Putamen (tissue), 1 donor: ENCODE measurements at places on chromosomes 2 and 18.
A peak's percentile ranks its signal among the peaks of the same experiment; 100 is the strongest.

- no peak for DNase-seq
Measured at GRCh38 chr2:207236156-207236935, 70.6 kb upstream of the KLF7 start.

DNA sequence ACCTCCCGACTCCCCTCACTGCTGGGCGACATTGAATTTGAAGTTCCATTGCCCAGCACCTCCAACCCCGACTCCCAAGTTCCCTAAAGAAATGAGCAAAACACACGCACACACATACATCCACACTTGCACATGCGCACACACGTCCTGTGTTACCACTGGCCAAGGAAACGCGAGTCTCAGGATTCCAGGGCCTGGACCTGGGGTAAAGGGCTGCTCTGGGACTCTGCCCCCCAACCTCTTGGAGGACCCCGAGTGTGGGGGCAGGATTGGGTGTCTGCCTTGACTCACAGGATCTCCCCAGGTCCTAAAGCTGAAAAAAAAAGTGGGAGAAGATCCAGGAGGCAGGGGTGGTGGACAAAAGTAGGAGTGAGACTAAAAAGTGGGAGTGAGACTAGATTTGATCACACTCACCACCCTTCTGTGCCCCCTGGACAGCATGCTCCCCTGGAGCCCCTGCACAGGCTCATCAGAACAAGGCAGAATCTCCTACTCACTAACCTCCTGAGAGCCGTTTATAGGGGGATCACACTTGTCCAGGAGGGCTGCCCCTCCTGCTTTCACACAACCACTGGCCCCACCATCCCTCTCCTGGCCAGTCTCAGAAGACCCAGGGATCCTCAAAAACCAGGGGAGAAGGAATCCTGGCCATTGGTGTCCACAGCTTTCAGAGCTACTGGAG is 202.2 kb downstream of the TNS1 start:
- DNase-seq = no peak

DNA sequence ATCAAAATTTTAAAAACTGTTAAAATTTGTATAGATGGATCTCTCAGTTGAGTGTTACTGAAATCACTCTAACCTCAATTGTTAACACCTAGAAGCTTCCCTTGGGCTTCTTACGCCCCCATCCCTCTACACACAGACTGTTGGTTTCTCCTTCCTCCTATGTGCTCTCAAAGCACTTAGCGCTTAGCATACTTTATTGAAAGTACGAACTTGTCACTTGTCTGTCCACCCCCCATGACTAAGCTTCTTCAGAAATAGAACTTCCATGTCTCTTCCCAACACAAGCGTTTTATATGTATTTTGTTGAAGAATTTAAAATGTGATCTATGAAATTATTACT is 441 bp downstream of the MPHOSPH10 start:
- peak; percentile 24 for DNase-seq

DNA sequence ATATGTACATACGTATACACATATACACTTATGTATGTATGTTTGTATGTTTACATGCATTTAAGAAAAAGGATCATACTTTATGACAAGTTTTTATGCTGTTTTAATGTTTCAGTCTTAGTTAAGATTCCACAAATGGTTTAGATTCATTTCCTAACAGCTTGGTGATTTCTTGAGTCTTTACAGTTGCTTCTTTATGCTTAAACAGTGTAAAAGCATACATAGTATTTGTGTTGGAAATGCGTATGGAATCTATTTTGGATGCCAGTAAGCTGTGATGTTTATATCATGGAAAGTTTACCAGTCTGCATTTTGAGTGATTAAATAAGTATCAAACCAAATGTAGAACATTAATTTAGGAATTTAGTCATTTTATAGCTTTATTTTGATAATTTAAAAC is 55.4 kb downstream of the AGFG1 start:
- DNase-seq = no peak

DNA sequence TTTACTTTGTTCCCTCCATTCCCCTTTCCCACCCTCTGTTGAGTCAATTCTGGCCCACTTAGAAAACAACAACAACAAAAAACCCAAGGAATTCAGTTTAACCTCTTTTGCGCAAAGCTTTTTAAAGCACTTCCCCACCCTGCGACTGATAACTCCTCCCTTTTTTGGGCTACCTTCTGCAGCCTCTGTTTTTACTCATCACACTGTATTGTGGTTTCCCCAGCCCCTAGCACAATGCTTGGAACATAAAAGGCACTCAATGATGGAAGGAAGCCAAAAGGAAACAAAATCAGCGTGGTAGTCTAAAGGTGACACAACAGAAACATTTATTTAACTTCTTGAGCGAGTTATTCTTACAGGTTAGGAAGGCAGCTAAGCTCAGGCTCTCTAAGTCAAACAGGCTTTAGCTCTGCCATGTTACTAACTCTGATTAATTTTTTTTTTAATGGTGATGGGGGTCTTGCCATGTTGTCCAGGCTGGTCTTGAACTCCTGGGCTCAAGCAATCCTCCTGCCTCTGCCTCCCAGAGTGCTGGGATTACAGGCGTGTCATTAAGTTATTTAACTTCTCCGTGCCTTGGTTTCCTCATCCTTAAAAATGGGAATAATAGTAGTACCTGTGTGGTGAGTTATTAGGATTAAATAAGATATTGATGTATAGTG is 1.3 kb downstream of the CEP68 start:
- no peak for DNase-seq

DNA sequence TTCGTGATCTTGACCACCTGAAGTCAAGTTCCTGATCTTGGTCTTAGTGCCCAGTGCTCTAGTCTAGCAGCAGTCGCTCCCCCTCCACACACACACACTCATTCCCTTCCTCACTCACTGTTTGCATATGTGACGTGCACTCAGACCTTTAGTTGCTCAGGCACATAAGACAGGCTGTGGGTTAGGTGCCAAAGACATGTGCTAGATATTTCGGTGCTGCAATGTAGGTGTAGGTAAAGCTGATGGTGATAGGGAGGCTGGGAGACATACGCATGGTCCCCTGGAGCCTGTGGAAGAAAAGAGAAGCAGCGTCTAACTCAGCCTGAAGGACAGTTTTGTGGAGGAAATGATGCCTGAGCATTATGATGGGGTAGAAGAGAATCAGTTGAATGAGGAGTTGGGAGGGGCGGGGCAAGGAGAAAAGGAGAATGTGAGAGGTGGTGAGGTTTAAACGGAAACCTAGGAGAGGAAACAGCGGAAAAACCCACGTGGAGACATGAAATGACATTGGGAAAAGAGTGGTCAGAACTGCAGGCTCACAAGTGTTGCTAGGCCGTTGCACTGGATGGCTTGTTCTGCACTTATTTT is 3.8 kb downstream of the TTC39C start:
- DNase-seq = no peak

DNA sequence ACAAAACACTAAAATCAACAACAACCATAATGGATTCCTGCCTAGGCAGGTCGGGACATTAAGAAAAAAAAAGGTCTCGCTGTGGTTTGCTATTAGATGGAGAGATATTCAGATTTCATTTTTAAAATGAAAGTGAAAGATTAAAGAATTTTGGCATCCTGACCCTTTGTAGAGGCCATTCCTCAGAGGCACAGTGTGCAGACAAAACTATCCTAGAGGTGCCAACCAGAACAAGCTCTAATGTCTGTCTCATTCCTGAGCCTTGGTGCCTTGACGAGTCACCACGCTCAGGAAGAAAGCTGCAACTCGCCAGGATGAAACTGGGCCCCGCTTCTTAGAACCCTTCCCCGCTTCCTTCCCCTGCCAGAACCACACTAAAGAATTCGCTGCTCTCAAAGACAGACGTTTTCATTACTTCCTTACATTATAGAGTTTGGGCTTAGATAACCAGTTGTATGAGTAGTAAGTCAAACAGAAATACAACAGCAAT is 156.0 kb downstream of the TGIF1 start:
- no peak for DNase-seq

DNA sequence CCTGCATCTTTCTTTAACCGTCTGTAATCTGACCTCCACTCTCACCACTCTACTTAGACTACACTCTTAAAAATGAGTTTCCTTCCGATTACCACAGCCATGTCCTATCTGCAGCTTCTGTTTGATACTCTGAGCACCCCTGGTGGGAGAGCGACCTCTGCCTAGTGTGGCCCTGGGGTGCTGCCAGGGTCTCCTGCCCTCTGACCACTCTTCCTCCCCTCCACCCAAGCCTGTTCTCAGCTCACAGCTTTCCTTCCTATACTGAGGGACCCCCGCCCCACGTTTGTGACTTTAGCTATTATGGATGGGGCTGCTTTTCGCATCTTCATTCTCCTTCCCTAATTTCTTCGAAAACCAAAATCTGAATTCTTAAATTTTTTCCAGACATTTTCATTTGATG is 132.7 kb downstream of the KCTD1 start:
- DNase-seq = no peak

DNA sequence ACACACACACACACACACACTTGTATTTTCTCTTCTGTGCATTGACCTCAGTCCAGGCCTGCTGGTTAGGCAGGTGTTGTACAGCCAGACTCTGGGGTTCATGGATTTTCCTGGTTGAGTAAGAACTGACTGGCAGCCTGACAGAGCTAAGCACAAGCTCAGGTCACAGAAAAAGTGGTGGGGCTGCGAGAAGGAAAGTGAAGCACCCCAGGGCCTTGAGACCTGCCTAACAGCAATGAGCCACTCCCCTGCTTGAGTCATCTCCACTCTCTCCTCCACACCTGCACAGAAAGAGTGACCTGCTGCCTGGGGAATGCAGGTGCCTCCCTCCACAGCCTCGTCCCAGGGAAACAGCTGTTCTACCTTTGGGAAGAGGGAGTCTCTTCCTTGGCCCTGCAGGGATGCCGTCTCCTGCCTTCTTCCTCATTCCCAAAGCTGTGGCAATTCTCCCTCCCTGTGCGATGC is 91.4 kb upstream of the LGALSL start:
- DNase-seq = no peak

- DNase-seq = no peak
Measured at GRCh38 chr2:236229186-236229585, 35.0 kb downstream of the ASB18 start.

GRCh38 chr18:79064228-79064627 is 5.0 kb upstream of the ATP9B start:
- no peak for DNase-seq

DNA sequence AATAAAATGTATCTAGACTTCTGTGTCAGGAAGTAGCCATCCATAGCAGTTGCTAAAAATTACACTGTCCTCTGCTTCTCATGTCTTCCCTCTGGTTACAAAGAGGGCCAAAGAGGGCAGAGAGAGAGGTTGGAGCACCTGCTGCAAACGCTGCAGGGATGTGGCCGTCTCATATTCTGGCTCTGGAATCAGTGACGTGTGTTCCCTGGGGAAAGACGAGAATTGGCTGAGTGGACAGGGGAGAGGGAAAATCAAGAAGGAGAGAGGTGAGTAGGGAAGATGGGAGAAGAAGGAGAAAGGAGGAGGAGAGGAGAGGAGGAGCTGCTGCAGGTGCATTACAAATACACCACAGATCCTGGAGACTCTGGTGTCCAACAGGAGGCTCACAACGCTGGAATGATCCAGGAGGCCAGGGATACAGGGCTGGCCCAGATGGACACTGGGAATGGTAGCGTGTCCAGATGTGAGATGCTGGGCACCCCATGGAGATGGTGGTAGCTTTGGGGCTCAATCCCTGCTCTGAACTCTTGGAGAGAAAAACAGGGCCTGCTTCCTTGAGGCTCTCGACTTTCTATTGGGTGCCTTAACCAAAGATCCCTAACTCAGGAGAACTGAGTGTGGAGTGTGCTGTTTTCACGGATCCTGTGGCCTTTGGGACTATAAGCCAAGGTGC is 118.4 kb upstream of the PXDN start:
- no peak for DNase-seq

DNA sequence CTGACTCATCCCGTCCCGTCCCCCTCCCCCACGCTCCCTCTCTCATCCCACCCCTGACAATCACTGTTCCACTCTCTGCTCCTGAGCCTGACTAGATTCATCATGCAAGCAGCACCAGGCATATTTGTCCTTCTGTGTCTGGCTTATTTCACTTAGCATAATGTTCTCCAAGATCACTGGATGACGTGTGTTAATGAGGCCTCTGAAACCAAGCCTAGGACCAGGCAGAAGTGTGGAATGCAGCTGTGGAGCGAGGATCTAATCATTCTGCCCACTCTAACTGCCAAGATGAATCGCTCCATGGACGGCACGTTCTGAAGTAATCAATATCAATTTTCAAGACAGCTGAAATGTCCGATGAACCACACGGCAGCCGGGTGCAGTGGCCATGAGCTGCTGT is 122.4 kb upstream of the ZNF236 start:
- no peak for DNase-seq

DNA sequence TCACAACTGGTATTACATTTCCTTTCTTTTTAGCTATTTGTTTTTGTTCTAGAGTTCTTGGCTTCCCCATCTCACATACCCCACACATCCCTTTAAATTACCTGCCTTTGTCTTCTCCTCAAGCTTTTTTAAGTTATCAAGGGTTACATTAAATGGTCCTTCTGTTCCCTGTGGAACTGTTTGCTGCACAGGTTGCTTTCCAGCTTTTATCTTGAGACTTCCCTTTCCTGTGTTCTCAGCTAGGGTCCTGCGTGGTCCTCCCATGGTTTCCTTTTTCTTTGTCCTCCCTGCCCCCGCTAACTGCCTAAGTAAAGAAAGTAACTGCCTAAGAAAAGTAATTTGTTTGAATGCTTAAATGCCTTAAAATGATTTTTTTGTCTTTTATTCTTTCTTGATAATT is 66.8 kb downstream of the EPB41L5 start:
- DNase-seq = no peak

DNA sequence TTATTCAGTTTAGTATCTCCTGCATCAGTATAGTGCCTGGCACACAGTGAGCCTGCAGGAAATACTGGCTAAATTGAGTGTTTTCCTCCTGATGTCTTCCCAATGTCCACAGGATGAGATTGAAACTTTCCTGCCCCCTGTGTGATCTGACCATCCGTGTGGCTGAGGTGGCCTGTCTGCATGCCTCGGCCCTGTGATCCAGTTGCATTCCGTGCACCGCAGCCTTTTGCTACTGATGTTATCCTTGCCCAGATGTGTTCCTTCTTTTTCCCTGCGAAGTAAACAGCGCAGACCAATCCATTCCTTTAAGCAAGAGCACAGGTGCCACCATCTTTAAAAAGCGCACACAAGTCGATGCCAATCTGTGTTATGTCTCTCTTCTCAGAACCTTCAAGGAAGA is 462.6 kb downstream of the PTPRM start:
- DNase-seq = no peak

DNA sequence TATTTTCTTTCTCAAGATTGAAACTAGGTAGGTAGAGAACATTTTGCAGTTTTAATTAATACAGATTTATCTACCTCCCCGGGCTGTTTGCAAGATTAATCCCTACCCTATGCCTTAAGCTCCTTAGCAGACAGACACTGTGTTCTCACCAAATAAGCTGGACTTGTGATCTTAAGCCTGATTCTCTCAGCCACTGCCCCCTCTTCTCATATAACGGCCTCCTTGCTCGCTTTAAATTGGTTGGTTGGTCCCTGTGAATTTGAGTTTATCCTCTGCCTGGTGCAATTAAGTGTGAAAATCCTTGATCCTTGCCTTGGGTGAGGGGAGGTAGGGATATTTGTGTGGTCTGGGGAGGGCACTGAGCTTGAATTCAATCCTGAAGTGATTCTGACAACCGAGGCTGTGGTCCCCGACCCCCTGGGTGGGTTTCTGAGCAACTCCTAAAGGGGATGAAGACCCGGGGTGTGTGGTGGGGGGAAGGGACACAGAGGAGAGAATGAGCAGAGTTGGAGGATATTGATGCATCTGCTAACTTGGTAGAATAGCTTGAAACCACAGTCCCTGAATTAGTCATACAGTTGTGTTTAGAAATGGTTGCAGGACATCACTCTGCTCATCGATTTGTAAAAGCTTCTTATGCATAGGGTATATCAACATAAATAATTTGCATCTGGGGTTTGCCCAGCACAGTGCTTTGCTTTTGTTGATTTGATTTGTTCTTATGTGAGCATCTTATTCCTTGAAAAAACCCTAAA is 36.9 kb upstream of the NCKAP5 start:
- DNase-seq = no peak
